T-helper 2 cell (primary cell): ENCODE measurements at places on chromosomes 4 and X.

DNA sequence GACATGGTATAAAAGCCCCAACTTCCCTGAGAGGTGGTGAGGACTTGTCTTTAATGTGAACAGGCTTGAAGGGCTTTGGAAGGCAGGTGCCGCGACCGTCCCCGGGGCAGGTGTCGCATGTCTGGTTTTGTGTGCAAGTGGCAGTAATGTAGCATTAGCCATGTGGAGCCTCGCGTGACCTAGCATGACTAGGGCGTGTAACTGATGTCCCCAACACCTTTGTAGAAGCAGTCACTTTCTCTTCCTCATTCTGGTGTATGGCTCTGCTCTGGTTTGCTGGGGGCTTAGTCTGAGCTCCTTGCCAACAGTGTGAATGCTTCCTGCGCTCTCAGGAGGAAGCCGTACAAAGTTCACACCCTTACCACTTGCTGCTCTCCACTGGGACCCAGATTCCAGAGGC, 145.7 kb downstream of the AMMECR1 start:
- DNase-seq: no peak

DNA sequence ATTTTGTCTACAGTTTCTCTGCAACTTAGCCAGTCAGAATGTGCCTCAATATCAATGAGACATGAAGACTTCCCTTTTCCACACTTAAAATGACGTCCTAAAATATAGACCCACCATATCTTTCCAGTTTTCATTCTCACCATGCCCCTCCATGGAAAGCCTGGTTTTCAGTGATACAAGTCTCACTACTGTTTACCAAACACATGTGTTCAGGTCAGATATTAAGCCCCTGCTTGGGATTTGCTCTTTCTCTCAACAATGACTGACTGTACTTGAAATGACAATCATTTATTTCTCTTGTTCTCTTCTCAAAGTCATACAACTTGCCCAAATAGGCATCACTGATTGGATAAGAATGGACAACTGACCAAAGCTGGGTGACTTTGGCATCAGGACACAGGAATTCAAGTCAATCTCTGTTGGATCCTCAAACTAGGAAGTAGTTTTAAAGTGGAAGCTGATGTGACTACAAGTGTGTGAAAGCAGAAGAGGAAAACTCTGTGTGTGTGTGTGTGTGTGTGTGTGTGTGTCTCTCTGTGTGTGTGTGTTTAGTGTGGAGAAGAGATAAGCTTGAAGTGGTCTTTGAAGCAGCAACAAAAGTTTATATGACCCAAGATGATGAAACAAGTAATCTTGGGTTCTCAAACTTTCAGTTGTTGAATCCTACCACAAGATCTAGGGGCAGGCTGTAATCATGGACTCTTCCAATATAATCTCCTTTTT, 217.4 kb upstream of the FGF13 start:
- DNase-seq: no peak

GRCh38 chrX:120372667-120373370, 10.9 kb downstream of the ATP1B4 start:
- no peak for DNase-seq

- no peak for DNase-seq
Measured at GRCh38 chrX:101195442-101196173, 24.0 kb upstream of the DRP2 start.

DNA sequence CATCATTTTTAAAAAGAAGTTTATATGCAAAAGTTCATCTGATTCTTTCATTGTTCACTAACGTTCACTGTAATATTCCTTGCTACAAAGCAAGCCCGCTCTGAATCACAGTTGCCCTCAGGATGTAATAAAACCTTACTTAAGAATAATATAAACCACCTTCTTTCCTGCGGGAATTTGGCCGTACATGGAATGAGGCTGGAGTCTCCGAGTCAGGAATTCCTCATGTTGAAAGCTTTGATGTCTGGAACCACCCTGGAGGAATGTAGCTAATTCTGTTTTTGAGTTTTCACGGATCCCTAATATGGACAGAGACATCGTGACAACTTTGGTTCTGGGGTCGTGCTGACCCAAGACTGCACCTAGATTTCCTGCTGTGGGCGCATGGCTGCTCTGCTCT, 58.5 kb downstream of the CRLF2 start:
- no peak for DNase-seq

GRCh38 chr4:107561481-107561880, 158.6 kb downstream of the PAPSS1 start:
- DNase-seq: no peak

GRCh38 chr4:65552057-65552456, 118.2 kb downstream of the EPHA5 start:
- no peak for DNase-seq

GRCh38 chr4:169251291-169252235, 19.2 kb downstream of the SH3RF1 start:
- no peak for DNase-seq

DNA sequence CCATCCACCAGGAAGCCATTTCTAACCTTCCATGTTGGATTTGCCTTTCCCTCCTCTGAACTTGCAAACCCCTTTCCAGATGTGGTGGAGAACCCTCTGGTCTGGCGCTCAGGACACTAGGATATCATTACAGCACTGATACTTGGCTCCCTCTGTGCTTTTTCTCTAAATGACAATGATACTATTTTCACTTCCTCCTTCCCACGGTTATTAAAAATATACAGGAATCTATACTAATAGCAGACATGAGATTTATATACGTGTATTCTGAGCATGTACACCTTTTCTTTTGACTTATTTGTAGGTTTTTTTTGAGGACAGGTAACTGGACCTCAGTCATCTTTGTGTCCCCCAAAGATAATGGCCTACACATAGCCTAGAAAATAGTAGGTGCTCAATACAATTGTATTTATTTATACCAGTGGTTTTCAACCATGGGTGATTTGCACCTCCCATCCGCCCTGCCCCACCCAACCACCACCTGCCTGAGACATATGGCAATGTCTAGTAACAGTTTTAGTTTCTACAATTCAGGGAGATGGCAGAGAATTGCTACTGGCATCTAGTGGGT, 60.4 kb upstream of the PLAC8 start:
- DNase-seq: no peak

- DNase-seq: no peak
Measured at GRCh38 chr4:184171011-184171410, 46.7 kb downstream of the ENPP6 start.

- no peak for DNase-seq
Measured at GRCh38 chrX:134738986-134739740, 80.9 kb upstream of the PLAC1 start.

DNA sequence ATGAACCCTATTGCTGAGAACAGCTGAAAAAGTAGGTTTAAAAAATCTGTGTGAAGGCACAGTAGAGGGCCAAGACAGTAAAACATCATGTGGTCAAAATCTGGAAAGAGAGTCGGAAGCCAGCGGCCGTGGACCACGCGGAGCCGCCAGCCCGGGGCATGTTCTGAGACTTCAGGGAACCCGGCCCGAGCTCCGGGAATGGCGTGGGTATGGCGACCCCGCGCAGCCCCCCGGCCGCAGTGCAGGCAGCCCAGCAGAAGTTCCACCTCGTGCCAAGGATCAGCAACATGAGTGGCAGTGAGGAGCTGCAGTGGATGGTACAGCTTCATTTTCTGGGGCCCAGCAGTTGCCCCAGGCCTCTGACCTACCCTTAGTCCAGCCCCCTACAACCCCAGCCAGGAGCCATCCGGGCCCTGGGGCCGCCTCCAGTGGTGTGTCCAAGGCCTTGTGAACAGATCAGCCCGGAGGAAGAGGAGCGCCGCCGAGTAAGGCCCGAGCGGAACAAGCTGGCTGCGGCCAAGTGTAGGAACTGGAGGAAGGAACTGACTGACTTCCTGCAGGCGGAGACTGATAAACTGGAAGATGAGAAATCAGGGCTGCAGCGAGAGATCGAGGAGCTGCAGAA, 94.2 kb downstream of the LARP1B start:
- no peak for DNase-seq

GRCh38 chr4:48047421-48047844, 30.9 kb downstream of the NIPAL1 start:
- DNase-seq: peak; percentile 61

DNA sequence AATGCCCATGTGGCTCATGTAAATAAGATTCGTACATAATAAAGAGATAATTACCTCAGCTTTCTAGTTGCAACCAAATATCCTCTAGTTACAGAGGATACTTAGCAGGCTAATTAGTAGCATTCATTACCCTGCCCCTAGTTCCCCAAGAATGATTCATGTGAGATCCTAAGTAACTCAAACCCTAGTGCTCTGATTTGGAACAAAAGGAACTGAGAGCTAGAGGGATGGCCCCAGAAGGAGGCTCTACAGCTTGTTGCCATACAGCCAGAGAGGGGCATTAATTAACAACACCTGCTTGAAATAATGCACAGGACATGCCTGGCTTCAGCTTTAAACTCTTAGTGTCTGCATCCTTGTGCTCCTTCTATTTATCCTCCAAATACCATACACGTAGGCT, 32.6 kb upstream of the CBR4 start:
- no peak for DNase-seq

DNA sequence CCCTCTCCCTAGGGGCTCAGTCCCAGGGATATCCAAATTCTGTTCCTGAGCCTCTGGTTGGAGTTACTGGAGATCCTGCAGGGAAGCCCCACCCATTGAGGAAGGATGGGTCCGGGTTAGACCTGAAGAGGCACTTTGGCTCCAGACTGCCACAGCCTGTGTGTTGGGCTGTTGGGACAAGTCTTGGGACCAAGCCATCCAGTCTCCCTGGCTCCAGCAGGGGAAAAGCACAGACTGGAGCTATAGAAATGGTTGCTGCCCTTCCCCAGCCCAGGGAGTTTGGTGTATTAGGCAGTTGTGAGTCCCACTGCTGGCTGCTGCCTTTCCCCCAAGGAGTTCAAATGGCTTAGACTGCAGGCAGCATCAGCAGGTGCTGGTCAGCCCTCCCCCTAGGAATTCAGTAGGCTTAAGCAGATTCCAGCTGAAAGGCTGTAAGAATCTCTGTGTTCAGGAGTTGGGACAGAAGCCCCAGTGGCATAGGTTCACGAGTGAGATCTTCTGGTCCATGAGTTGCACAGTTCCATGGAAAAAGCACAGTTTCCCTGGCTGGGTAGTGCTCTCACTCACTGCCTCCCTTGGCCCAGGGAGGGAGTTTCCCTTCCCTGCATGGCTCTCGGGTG, 344.0 kb upstream of the EPHA5 start:
- no peak for DNase-seq

DNA sequence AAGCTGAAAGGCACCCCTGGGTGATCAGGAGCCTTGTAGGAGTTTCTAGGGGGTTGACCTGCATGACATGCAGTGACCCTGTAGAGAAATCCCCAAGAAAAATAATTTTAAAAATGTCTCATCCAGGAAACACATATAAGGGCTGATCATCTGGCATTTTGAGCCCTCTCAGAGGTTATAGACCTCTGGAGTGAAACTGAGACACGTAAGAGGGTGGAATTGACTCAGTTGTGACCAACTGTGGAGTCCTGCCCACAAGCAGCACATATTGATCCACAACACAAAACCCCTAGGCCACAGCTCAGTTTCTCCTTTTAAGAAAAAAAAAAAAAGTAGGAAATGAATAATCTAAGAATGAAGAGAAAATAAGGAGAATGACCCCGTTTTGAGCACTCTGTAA, 32.5 kb upstream of the MTMR8 start:
- DNase-seq: no peak

DNA sequence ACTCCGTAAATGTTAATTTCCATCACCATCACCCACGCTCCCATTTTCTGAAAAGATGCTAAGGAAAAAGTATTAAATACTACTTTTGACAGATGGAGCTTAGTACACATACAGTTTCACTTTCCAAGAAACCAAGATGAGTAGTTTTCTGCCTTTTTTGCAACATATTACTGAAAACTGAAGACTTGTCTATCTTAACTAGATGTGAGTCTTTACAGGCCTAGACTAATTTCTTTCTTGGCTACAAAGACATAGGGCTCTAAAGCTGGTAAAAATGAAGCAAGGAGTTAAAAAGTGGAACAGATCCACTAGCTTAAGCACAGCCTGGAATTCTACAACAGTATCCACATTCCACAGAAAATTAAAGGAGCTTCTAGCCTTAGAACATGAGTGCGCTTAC, 68.2 kb downstream of the ATP11C start:
- DNase-seq: no peak

DNA sequence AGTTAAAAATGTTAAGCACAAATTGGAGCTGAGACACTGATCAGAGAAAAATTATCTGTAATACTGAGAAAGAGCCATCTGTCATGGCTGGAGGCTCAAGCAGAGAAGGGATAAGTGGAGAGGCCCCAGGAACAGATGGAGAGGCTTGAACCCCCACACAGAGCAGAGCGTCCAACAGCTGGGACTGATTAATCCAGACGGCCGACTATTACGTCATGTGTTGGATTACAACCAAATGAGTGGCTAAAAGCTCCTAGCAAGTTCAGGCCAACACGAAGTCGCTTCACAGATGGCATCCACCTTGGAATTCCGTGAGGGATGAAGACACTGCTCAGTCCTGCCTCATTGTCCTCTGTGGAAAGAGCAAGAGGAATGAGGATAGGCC, 57.7 kb upstream of the ATXN3L start:
- DNase-seq: no peak

DNA sequence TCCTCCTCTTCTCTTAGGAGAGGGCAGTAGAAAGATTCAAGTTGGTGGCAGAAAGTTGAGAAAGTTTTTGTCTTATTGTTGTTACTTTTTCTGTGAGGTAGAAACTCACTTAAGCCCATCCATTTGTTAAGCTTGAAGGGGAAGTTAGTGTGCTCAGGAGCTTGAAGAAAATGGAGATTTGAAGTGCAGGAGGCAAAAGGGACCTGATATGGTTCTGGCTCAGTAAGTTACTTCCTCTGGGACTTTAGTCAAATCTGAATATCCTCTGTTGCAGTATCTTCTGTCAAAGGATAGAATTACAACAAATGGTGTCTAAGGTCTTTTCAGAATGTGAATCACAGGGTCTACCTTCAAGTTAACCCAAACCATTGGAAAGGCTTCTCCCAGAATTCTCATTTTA, 46.2 kb downstream of the CXCL13 start:
- DNase-seq: no peak

- no peak for DNase-seq
Measured at GRCh38 chrX:98299785-98300184, 1416.1 kb downstream of the RPA4 start.

DNA sequence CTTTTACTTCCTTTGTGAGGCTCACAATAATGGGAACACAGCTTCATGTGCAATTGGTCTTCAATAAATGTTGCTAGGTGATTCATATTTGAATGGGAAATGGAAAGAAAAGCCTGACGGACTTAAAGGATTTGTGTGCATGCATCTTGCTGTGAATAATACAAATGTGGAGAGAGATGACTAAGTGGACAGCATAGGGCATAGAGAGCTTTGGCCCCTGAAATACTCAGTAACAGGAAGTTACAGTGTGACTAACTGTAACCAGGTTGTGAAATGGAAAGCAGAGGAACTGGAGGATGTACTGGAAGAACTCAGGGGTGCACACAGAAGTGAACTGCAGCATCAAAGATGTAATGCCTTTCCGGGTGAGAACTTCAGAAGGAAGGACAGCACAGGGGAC, 206.7 kb downstream of the MGST2 start:
- DNase-seq: no peak

GRCh38 chrX:30851449-30851848, 37.6 kb downstream of the TAB3 start:
- DNase-seq: no peak
